ENCODE measurements at places on chromosomes 13 and 19.
A peak's percentile ranks its signal among the peaks of the same experiment; 100 is the strongest.

DNA sequence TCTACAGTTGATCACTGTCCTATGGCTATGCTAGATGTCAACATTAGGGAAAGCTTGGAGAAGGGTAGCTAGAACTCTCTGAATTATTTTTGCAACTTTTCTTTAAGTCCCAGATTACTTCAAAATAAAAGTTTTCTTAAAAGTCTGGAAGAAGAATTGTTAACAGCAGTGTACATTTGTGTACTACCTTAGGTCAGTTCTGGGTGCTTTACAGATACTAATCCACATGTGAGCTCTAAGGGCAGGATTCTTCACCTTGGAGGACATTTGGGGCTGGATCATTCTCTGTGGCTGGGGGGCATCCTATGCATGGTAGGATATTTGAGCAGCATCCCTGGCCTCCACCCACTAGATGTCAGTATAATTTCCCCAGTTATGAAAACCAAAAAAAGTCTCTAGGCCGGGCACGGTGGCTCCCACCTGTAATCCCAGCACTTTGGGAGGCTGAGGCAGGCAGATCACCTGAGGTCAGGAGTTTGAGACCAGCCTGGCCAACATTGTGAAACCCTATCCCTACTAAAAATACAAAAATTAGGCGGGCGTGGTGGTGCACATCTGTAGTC is 2.8 kb downstream of the BRME1 start:
- DNase-seq, result no peak

GRCh38 chr19:7460562-7460966 is 28.3 kb downstream of the PEX11G start:
- no peak for DNase-seq

DNA sequence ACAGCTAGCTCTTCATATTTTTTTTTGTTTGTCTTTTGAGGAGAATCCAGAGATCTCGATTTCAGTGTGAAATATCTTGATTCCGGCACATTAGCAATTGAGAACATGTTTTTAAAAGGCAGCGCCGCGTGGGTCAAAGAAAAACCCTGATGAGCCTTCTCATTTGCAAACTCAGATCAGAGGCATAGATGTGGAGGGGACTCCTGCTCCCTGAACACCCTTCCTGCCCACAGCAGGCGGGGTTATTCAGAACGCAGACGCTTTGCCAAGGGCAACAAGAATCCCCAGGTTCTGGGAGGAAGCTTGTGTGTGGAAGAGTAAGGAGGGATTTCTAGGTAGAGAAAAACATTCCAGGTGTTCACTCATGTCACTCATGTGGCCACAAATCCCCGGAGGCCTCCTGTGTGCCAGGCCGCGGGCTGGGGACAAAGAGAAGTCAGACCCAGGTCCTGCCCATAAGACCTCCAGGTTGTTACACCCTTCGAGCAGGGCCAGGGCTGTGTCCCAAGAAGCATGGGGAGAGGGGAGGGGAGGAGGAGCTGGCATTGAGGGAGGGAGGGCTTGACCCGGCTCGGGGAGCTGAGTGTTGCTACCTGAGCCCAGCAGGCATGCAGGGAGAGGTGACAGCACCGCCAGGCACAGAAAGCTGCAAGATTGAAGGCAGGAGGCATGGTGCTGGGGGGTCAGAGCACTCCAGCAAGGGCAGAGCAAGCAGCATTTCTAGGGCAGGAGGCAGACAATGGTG is 15.9 kb upstream of the IGLON5 start:
- no peak for DNase-seq

- DNase-seq, result no peak
Measured at GRCh38 chr19:7994114-7994513, 11.3 kb downstream of the ELAVL1 start.

DNA sequence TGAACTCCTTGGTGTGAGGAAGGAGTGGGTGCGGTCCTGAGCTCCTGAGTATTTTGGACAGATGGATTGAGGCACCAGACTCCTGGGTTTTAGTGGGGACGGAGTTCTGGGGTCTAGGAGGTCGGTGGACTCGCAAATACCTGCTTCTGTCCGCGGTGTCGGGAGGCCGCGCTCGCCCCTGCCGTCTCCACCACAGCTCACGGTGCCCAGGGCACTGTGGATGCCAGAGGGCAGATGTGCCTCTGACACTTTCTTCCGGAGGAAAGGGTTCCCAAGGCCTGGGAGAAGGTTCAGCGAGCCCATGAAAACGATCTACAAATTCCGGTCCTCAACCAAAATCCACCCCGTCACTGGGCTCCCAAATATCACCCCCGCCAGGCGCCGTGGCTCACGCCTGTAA is 3.3 kb downstream of the TULP2 start:
- DNase-seq, result no peak

DNA sequence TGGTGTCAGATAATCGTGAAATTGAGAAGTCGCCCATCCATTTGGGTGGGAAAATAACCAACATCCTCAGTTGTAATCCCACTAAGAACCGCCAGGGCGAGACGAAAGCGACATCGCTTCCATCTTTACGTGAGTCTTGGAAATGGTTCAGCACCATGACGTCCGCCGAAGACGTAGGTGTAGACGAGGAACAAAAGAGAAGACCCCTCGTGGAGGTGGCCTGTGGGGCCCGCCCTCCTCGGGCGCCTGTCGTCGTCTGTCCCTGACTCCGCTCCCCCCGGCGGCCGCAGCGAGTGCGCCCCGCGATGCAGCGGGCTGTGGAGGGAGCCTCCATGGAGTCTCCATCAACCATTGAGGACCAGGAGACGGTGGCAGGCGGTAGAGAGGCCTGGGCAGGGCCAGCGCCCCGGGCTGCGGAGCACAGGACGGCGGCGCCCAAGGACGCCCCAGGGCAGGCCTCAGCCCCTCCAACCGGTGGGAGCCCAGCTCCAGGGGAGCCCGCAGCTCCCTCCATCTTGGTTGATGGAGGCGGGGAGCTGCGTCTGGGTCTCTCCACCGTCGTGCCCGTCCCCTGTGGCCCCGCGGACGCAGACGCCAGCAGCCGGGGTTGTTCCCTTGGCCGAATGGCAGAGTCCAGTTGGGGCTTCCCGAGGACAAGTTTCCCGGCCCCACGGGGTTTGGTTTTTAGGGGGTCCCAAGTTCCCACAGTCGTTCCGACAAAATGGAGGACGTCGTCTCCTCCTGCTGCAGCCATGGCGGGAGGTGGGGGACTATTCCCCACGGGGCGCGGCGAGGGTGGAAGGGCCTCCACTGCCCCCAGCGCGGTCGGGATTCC is 990 bp upstream of the ZMYM2 start:
- peak; percentile 82 for DNase-seq

DNA sequence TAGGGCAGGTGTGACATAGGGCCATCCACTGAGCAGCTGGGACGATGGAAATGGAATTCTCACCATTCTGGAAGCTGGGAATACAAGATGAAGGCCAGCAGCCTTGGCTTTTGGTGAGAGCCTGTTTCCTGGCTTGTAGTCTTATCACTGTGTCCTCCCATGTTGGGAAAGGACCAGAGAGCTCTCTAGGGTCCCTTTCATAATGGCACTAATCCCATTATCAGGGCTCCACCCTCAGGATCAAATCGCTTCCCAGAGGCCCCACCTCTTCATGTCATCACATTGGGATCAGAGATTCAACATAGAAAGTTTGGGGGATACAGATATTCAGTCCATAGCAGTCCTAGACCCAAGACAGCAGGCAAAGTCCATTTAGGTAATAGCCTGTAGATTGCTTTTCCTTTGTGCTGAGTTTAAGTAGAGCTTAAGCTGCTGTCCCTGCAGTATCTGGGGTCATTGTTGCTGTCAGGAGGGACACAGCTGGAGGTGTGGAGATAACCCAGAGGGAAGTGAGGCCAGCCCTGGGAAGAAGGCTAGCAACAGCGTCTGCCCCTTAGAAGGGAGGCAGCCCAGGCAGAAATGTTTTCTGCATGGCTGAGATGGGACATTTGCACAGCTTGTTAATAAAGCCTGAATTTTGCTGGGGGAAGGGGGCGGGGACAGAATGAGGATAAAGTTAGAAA is 136.5 kb upstream of the GPR12 start:
- DNase-seq, result no peak

GRCh38 chr13:100608906-100609305 is 20.3 kb upstream of the GGACT start:
- no peak for DNase-seq

DNA sequence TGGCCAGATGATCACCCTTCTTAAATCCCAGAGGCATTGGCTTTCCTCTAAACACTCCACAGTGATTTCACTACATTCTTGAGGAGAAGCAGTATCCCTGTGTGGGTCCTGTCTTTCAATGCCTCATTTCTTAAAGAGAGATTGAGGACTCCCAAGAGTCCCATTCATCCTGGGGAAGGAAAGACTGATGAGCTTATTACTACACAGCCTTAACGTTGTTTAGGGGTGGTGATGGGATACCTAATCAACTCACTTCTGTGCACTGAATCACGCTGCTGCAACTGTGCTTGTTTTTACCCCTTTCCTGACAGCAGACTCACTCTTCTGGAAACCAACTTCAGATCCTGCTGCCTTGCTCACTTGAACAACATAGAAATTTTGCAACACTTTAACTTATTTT is 203.1 kb downstream of the RGCC start:
- no peak for DNase-seq
